ENCODE measurements at places on chromosomes 5 and 9. TPM values are rescaled to one million over a fixed set of nuclear protein-coding genes. Genes with fewer than 3 reads are reported as not detected.

GRCh38 chr5:178083922-178084321 is 29.4 kb upstream of the N4BP3 start:
- DNase-seq, result no peak

DNA sequence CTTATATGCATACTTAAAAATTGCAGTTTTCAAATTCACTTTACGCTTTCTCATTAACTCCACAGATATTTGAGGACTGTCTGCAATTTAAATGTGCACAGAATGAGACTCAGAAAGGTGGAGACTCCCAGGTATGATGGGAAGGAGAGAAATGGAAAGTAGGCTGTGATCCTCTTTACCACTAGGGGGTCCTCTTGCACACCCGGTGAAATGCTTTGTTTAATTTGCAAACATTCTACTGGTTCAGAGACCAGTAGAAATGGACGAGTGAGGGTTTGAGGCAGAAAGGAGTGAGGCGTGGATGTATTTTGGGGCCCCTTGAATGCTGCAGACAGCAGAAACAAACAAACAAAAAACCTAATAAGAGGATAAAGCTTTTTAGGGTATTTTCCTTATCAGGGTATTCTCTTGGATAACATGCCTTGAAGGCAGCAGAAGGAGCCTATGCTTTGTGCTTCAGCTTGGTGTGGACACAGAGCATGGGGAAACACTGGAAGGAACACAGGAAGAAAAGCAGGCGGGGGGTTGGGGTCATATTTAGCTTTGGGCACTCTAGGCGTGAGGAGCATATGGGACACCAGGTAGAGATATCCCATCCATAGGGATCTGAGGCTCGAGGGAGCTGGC is 410.1 kb downstream of the DMRT2 start:
- no peak for DNase-seq

The TMEM174 gene
- not detected for polyA plus RNA-seq

- no peak for DNase-seq
These were observed 6.8 kb upstream of the FEM1C start for GRCh38 chr5:115551415-115551814.

- DNase-seq, result no peak
These were observed 7.9 kb downstream of the CMYA5 start for GRCh38 chr5:79697222-79698170.

- no peak for DNase-seq
These were observed 29.4 kb upstream of the ALDH1A1 start for GRCh38 chr9:72982146-72982799.

DNA sequence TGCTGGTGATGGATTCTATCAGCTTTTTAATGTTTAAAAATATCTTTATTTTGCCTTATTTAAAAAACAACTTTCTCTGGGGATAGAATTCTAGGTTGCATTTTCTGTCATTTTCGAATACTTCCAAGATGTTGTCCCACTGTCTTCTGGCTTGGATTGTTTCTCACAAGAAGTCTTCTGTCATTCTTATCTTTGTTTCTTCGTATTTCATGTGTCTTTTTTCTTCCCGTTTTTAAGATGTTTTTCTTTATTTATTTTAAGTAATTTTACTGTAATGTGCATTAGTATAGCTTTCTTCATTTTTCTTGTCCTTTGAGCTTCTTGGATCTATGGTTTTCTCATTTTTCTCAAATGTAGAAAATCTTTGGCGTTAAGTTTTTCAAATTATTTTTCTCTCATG is 19.1 kb downstream of the STX17 start:
- DNase-seq, result no peak

- DNase-seq, result no peak
These were observed 36.0 kb upstream of the SPATA31C2 start for GRCh38 chr9:88174324-88174723.

GRCh38 chr9:136804509-136805206 is 3.1 kb upstream of the RABL6 start:
- no peak for DNase-seq

GRCh38 chr9:135093111-135093510 is 5.6 kb downstream of the OLFM1 start:
- DNase-seq, result no peak

GRCh38 chr9:71025728-71026127 is 95.7 kb downstream of the TRPM3 start:
- no peak for DNase-seq

DNA sequence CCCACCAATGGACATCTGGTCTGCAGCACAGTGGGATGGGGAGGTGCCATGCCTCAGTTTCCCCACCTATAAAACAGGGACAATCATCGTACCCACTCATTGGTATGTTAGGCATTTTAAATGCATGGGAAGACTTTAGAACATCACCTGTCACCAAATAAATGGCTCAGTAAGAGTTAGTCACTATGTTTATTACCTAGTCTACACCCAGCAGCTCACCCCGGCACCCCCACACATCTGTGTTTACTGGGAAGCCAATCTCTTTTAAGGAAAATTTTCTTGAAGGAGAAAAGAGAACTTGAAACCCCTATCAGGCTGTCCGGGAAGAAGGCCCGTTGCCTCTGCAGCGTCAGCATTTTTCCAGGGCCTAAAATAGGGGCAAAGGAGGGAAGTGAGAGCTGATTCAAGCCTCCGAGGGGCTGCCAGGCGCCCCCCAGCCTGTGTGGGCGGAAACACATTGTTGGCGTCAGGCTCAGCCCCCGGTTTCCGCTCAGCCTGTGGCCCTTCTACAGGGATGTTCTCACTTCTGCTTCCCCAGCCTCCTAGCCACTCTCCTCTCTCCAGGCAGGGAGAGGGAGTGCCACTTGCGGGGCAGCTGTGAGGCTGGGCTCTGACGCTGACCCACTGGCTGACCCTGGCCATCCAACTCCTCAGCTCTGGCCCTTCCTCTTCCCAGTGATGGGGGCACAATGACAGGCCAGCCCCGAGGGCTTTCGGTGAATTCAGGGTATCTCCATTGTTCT is 4.6 kb downstream of the CSF1R start:
- peak; percentile 30 for DNase-seq

DNA sequence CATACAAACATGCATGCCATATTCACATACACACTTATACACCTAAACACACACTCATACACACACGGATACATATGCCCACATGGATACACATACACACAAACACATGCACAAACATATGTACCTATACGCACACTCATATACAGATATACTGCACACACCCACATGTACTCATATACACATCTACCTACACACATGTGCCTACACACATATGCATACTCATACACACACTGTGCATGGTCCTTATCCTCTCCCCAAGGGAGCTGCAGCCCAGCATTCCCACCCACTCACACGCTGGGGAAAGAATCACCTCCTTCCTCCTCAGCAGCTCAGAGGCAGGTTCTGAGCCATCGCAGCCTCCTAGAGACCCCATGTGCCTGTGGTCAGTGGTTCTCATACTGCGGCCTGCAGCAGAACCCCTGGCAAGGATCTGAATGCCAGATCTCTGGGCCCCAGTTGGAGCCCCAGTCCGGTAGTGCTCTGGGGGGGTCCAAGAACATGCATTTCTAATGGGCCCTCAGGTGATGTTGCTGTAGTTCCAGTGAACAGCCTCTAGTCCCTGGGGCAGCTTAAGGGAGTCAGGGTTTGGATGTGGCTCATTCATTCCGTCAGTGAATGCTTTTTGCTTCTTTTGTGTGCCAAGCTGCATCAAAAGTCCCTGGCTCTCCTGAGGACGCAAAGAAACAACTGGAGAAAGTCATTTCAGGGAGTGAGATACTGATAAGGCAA is 39.0 kb downstream of the SEMA4D start:
- DNase-seq, result no peak

- no peak for DNase-seq
These were observed 105.3 kb upstream of the LRRTM2 start for GRCh38 chr5:138980441-138980840.

- DNase-seq, result no peak
These were observed 1.3 kb upstream of the SLC44A1 start for GRCh38 chr9:105243015-105243686.

- DNase-seq, result no peak
These were observed 60.3 kb upstream of the EPB41L4B start for GRCh38 chr9:109381011-109381729.

GRCh38 chr9:103304797-103305196 is 309.7 kb downstream of the CYLC2 start:
- DNase-seq, result peak; percentile 1

GRCh38 chr9:117093891-117094844 is 320.7 kb downstream of the ASTN2 start:
- peak; percentile 74 for DNase-seq

- DNase-seq, result no peak
These were observed 14.2 kb upstream of the CMBL start for GRCh38 chr5:10321882-10322281.

DNA sequence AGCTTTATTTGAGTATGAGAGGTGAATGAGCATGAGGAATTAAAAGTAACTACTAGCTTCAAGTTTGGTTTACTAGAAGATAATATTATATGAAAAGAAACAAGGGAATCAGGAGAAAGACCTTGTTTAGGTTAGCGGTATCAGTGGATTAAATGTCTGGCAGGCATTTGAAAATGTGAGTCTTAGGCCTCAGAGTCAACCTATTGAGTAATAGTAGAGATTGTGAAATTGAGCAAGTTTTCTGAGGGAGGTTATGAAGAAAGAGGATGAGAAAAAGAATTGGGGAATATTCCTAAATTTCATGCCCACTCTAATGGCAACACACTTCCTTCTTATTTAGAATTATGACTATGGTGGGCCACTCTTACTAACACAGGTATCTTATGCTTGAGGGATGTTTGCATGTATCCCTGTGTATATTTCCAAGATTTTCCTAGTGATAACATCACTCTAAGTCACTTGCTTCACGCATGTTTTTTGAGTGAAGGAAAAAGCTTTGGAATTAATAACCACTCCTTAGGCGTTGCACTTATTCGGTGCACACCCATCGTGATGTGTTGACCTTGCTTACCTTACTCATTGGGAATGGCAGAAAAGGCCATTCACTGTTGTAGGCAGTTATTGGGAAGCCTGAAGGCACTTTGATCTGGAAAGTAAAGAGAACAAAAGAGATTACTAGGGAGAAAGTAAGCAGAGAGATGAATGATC is 8.2 kb upstream of the ELL2 start:
- no peak for DNase-seq

- no peak for DNase-seq
These were observed 159.1 kb downstream of the HTR1A start for GRCh38 chr5:63803165-63803564.

The PCDHGB3 gene
- 0.08 TPM for polyA plus RNA-seq

- DNase-seq, result no peak
These were observed 51.8 kb upstream of the CTNNAL1 start for GRCh38 chr9:109064963-109065702.

- DNase-seq, result peak; percentile 28
These were observed 103.8 kb downstream of the MPDZ start for GRCh38 chr9:13175732-13176131.

DNA sequence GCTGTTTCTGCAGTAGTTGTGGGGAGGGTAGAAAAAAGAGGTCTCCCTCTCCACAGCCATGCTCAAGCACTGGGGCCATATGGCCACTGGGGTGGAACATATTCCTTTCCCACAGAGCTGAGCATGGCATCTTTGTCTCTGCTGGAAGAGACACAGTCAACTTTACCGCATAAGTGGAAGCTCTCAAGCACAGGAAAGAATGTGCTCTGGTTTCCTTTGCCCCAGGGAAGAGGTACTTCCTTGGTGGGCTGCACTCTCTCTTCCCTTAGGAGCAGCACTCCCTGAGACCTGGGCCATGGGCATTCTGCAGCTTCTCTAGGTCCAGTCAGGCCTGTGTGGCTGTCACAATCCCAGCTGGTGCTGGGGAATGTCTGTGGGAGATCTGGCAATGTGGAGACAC is 168.5 kb upstream of the ACTBL2 start:
- DNase-seq, result no peak

DNA sequence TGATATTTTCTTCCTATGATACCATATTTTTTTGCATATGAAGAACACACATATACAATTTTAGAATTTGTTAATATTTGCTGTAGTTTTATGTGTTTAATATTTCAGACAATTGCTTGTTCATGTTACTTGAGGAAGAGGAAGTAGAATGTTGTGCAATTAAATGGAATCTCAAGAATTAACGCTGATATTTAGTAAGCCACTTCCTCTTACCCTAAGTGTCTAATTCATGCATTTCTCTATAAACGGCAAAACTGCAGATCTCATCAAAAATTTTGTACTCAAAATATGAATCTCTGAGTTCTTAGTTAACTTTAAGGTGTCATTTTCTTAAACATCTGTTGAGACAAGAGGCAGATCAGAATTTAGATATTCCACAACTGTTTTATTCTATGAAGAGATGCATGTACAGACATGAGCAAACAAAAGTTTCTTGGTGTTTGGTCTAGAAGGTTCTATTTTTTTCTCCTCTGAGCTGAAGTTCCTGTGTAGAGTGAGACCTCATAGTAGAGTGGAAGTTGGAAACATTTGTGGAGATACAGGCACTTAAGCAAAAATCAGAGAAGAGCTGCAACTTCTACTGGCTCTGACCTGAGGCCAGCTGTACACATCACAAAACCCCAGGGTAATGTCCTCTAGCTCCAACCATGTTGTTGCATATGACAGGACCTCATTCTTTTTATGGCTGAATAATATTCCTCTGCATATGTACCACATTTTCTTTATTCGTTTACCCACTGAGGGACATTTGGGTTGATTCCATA is 16.6 kb upstream of the TGFBI start:
- DNase-seq, result no peak

The CFAP77 gene
- polyA plus RNA-seq, result not detected

DNA sequence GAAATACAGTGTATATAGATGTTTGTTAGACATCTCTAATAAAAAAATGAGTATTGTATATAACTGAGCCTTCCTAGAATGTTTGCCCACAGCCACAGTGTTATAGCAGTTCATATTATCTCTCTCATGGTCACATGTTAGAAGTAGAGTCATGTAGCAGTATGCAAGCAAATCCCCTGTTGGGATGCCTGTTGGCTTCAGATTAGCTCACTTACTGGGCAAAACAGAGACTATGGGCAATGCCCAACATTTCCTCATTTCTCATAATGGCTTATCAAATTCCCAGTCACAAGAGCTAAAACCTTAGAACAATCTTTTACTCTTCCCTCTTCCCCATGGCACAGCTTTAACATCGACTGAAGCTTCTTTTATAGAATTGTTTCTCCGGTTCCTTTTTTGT is 27.0 kb upstream of the PDCD1LG2 start:
- DNase-seq, result no peak

The CDX1 gene
- 0.31 TPM for polyA plus RNA-seq

- DNase-seq, result peak; percentile 62
These were observed 104.0 kb upstream of the SARDH start for GRCh38 chr9:133842174-133842573.

The C7 gene
- 22.4 TPM for polyA plus RNA-seq

The CD14 gene
- polyA plus RNA-seq, result 17.0 TPM

DNA sequence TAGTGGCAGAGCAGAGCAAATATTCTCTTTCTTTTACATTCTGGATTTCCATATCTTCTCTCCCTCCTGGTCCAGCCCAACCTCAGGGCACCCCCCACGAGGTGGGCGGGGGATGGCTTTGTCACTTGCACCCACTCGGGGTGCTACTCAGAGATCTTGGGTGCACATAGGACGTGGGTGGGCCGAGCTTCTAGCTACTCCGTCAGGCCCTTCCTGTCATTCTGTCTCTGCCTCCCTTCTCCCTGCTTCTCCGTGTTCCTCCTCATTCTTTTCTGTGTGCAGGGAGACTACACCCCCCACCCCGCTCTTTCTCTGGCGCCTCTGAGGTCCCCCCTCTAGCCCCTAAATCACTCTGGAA is 19.5 kb downstream of the PCDHGC5 start:
- DNase-seq, result no peak
